Cortex of kidney (tissue), 1 donor: ENCODE measurements at places on chromosomes 5 and 9.

DNA sequence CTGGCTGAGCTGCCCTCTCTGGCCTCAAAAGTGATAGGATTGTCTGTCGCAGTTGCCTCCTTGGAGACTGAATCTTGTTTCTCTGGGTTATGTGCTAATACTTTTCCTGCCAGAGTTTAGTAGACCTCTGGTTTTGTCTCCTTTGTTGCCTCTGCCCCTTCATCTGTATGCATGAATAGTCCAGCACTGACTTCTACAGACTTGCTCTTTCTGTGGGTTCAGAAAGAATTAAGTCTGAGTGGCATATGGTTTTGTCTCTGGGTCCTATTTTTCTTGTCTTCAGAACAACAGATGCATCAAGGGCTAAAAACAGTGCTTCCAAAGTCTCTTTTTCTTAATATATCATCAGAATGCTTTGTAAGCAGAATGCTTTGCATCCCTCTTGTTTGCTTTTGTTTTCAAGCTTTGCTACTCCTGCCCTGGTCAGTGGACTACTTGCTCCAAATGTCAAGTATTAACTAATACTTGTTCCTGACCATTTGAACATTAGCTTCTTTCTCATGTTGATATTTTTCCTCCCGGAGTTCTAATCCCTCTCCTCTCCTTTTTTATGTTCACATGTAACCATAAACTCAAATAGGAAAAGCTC is 131.7 kb downstream of the UNC13B start:
- DNase-seq: no peak

DNA sequence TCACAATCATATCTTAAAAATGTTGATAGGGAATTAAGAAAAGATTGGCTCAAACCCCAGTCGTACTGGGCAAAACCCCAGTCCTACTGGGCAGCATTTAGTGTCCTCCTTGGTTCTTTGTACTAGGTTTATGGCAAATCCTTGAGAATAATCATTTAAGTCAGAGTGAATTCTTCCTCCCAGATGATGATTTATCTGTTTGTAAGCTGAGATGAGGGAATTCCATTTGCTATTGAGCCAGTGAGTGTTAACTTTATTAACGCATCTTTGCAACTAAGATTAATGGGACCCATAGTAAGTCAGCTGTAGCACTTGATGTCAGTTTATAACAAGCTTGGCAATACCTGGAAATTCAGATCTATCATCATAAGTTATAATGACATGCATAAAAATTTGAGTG is 821.8 kb upstream of the DMAC1 start:
- DNase-seq: no peak

DNA sequence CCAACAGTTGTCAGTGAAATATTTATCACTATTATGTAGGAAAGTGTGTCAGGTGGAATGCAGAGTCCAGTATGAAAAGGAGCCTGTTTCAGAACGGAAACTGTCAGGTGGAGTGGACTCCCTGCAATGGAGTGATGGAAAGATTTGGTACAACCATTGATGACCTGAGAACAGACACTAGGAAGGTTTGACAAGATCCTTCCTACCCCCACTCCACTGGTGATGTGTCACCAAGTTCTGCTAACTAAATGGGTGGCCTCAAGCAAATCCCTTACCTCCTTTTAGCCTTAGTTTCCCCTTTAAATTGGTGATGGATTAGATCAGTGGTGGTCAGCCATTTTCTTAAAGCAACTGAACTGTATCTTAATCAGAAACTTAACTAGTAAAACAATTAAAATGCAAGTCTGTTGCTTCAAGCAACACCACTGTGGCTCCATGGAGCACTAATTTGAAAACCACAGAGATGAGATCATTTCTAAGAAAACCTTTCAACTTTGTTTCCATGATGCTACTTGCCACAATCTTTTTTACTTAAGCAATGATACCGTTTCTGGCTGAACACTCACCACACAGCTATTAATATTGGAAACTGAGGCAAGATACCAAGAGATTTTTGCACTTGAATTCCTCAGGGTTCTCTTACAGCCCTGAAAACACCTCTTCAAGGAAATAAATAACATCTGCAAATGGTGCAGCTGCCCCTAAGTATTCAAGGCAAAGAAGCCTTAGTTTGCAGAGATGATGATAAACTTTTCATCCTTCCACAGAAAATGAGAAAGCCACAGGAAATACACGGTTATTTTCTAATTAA is 140.6 kb downstream of the ERCC6L2 start:
- no peak for DNase-seq

DNA sequence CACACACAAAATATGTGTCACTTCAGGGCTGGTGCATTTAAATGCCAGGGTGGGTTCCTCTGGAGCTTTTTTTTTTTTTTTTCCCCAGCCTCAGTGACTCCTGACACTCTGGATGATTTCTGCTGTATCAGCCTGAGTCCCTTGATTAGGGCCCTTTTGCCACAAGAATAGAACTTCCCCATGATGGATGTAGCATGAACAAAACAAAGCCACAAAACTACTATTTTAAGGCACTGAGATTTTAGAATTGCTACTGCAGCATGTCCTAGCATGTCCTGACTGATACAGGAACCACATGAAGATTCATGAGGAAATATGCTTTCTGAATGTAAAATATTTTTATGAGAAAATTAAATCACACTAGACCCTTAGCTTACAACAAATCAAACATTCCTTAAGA is 13.9 kb upstream of the ADGRD2 start:
- no peak for DNase-seq

DNA sequence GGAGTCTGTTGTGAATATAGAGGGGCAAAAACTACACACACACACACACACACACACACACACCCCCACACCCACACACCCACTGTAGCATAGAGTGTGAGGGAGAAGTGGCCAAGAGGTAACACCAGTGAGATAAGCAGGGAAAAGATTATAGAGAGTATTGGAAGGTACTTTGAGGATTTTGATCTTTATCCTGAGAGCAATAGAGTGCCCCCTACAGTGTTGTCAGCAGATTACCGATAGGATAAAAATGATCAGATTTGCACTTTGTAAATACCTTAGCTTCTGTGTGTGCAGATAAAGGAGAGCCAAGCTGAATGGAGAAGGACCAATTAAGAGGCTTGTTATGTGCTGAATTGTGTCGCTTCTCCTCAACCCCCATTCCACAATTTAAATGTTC is 32.3 kb downstream of the ERCC6L2 start:
- no peak for DNase-seq

DNA sequence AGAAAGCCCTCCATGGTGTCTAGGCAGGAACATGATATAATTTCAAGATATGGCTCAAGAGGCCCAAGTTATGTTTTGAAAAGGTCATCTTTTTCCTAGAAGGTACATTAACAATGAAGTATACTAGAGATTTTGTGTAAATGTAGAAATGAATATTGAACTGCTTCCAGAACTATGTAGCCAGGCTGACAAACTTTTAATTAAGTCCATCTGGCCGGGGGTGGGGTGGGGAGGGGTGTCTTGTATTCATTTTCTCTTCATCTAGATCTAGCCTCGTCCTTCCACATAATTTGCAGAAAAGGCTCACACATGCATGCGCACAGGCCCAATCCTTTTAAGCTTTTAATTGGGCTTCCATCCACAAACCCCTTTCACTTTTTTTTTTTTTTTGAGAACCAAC is 323.3 kb downstream of the ARL15 start:
- no peak for DNase-seq

DNA sequence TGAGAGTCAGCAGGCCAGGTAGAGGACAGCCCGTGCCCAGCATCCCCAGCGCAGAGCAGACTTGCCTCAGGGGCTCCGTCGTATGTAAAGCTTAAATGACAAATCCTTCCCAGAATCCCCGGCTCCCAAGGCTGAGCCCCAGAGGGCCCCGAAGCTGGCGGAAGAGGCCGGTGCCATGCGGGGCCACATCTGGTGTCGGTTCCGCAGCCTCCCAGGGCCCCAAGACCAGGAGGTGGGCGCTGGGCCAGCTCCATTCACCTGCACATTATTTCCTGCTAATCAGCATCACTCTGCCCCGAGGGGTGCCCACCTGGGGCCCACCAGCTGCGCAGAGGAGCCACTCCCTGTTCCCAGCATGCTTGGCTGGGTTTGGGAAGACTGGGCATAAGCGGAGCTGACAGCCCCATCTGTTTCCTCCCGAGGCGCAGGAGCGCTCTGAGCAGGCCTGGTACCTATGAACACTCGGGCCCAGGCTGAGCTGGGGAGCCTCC is 124.0 kb upstream of the PPP1R26 start:
- no peak for DNase-seq

DNA sequence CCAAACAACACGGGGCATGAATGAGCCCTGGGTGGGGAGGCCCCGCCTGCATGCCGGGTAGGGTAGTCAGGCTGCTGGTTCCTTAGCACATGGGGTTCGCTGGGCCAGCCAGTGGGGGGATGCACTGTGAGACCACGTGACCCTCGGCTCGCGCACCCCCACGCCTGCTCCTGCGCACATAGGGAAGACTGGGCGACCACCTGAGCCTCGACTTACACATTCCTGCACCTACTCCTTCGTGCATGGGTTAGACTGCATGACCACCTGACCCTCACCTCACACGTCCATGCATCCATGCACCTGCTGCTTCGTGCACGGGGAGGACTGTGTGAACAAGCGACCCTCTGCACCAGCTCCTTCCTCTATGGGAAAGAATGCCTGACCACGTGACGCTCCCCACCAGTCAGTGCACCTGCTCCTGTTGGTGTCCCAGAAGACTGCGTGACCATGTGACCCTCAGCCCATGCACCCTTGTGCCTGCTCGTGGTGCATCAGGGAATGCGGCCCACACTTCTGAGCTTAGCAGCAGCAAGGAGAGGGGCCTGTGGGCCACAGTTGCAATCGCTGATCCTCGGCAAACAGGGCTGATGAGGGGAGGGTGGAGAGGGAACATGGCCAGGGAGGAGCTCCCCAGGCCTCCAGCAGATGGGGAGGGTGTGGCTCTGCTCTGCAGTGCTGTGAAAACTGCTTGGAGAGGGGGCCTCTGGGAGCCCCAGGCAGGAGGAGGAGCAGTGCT is 18.1 kb downstream of the LPCAT1 start:
- DNase-seq: no peak

DNA sequence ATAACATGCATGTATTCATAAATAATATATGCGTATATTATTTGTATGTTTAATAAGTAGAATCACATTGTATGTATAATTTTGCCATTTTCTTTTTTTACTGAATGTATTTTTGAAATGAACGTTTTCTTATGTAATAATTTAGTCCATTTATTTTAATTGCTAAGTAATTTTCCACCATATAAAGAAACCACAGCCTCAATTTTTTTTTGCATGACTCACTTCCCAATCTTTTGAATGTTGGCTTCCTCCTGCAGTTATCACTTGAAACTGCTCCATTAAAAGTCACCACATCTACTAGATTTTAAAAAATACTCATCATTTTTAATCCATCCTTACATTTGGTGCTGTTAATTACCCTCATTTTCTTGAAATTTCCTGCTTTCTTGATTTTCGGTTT is 363.3 kb upstream of the MEF2C start:
- DNase-seq: no peak

- no peak for DNase-seq
Observed at GRCh38 chr5:77347435-77348098, 137.1 kb downstream of the PDE8B start.

DNA sequence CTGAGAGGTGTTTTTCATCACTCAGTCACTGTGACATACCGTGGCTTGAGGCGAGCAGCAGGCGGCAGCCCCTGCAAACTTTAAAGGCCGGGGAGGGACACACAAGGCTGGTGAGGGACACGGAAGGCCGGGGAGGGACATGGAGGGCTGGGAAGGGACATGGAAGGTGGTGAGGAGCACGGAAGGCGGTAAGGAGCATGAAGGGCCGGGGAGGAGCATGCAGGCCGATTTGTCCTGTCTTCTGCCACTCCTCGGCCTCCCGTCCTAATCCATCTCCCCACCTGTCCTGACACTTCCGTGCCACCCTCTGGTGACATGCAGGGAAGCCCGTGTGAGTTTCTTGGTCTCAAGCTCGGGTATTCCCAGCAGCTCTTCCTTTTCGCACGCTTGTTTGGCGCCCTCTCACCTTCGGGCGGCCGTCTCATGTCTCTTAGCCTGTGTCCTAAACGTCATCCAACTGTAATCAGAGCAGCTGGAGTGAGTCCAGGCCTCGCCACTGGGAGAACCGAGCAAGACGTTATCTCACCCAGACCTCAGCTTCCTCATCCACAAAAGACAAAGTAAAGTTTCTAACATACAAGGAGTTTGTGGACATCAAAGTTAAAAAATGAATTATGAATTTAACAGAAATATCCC is 126.5 kb downstream of the MRPL36 start:
- no peak for DNase-seq

GRCh38 chr9:95820074-95820473 is 55.4 kb upstream of the ERCC6L2 start:
- no peak for DNase-seq

DNA sequence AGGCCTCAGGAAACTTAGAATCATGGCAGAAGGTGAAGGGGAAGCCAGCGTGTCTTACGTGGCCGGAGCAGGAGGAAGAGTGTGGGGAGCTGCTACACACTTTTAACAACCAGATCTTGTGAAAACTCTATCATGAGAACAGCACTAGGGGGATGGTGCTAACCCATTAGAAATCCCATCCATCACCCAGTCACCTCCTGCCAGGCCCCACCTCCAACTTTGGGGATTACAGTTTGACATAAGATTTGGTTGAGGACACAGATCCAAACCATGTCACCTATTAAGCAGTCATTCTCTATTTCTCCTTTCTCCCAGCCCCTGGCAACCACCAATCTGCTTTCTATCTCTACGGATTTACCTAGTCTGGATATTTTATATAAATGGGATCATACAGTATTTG is 26.9 kb downstream of the PBX3 start:
- DNase-seq: no peak
